Kidney tubule cell (primary cell): ENCODE measurements at places on chromosomes 7 and 10.

DNA sequence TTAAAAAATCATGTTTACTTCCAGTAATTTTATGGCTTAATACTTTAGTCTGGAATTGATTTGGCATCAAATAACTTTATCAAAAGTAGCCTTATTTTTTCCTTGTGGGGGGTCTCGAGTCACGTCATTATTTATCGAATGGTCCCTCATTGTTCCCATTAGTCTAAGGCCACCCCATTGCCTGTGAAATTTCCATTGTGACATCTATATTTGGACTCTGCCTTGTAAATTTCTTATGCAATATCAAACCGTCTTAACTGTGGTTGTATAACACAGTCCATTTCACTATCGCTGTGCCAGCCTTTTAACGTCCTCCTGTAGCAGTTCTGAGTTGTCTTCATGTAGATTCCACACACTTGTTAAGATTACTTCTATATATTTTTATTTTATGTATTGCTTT, 103.9 kb upstream of the RET start:
- DNase-seq: no peak

DNA sequence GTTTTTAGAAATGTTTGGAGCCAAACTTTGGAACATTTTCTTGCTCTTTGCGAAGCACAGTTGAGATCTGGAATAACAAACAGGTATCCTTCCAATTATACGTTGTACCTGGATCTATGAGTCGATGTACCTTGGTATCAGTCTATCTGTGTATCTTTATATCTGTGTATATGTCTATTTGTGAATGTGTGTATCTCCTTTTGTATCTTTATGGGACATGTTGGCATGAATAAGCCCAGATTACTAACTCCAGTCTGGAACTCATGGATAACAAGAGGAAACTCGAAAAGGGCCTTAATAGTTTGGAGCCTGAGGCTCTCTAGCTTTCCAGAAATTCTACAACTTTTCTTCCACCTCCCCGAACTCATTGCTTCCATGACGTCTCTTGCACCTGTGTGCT, 490.0 kb downstream of the GATA3 start:
- no peak for DNase-seq

- DNase-seq: no peak
These were observed 804 bp downstream of the TMEM106B start for GRCh38 chr7:12211711-12212485.

- peak; percentile 47 for DNase-seq
These were observed 3.4 kb upstream of the RHBDD2 start for GRCh38 chr7:75875113-75876080.

- DNase-seq: no peak
These were observed 727.8 kb downstream of the CNTNAP2 start for GRCh38 chr7:146844405-146844804.

DNA sequence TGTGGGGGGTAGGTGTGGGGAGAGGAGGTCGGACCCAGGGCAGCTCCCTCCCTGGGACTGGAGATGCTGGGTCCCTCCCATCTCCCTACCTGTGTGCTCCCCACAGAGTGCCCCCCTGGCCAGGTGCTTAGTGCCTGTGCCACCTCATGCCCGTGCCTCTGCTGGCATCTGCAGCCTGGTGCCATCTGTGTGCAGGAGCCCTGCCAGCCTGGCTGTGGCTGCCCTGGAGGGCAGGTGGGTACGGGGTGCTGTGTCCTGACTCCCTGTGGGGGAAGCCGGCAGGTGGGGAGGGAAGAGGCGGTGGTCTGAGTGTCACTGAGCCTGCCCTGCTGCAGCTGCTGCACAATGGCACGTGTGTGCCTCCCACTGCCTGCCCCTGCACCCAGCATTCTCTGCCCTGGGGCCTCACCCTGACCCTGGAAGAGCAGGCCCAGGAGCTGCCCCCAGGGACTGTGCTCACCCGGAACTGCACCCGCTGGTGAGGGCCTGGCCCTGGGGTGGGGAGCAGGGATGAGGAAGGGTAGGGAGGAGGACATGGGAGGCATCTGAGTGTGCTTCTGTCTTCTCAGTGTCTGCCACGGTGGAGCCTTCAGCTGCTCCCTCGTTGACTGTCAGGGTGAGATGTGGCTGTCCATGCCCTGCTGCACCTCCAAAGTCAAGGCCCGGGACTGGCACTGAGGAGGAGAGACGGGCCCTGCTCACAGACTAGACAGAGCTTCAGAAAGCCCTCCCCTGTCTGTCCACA, 11.7 kb upstream of the ZNF862 start:
- DNase-seq: no peak

GRCh38 chr7:22584179-22584578, 84.2 kb upstream of the STEAP1B start:
- no peak for DNase-seq

DNA sequence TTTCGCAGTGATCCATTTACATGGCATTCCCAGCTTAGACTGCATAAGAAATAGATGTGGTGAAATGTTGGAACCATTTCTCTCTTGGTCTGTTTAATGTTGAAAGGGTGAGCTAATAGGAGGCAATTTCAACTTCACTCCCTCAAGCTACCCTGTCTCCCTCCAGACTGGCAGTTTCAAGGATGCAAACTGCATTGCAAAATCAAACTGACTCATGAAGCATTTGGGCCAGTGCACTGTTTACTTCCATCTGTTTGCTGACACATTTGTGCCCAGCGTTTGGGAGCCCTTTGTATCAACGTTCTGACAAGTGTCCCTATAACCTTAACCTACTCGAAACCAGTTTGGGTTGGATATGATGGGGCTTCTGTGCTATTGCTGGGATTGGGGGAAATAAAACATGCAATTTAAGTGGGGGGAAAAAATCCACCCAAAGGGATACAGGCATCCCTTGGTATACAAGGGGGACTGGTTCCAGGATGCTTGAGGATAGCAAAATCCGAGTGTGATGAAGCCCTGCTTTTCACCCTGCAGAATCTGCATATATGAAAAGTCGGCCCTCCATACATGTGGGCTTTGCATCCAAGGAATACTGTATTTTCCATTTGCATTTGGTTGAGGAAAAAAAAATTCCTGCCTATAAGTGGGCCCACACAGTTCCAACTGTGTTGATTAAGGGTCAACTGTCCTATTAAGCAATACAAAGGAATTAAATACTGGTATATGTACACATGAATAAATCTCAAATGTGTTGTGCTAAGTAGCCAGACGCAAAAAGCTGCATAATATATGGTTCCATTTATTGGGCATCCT, 15.6 kb downstream of the RHEB start:
- peak; percentile 53 for DNase-seq

- no peak for DNase-seq
These were observed 58.2 kb downstream of the POU6F2 start for GRCh38 chr7:39035903-39036302.

DNA sequence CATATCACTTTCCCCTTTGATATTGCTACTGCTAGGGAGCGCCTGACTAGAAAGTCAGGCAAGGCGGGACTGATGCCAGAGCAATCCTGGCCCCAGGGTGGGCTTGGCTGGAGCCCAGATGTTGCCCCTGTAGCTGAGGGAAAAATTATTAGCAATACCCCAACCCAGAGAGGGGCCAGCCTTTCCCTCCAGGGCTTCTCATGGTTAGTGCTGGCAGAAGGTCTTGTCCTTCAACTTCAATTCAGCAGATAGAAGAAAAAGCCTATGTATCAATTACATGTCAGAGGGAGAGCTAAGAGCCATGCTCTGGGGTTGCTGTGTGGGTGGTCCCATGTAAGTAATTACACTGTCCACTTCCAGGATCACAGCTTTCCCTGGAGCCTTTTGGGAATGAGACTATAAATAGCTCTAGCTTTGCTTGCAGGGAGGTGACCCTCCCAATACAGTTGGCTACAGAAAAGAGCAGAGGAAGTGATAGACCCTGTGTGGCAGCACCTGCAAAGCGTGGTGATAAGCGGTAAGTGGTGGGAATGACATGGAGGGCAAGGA, 579.1 kb downstream of the CCSER2 start:
- no peak for DNase-seq

DNA sequence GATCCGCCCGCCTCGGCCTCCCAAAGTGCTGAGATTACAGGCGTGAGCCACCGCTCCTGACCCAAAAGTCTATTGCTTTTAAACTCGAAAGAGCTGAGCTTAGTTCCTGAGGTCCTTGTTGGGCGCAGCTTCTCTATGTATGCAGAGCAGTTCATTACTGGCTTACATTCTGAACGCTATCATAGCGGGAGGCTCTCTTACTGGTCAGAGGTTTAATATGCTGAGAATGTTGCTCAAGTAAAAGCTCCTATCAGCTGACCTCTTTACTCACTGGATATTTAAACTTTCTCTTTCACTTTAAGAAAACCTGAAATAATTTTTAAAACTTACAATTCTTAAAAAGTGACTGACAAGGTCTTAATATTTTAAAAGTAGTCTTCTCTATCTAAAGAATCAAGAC, 160.8 kb upstream of the WNT16 start:
- peak; percentile 15 for DNase-seq

- DNase-seq: peak; percentile 96
These were observed 238.9 kb downstream of the CACNA2D1 start for GRCh38 chr7:82204694-82205093.

- no peak for DNase-seq
These were observed 212.2 kb downstream of the CUX1 start for GRCh38 chr7:102029616-102030015.

- peak; percentile 25 for DNase-seq
These were observed 57.6 kb upstream of the ANTXRL start for GRCh38 chr10:46229144-46229563.

DNA sequence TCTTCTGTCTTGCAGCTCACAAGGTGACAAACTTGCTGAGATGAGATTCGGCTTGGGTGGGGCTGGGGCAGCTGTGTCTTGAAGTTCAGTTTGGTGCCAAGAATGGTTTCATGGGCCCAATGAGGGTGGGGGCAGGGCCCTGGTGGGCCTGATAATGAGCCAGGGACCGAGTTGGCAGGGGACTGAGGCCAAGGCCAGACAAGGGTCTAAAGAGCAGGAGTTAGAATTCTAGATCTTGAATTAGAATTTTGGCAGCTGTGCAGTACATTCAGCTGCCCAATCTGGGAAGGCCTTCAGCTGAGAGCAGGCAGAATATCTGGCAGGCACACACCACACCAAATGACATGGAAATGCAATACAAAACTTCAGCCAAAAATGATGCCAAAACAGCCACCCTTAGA, 1.5 kb upstream of the JAZF1 start:
- no peak for DNase-seq
